Neural crest cell (in vitro differentiated cells): ENCODE measurements at places on chromosomes 5 and 9. TPM values are rescaled to one million over a fixed set of nuclear protein-coding genes. Genes with fewer than 3 reads are reported as not detected.

C9orf50 gene
- 0.26 and 0.27 TPM in 2 replicates for total RNA-seq

ADAMTSL2 gene
- 0.16 and 0.20 TPM in 2 replicates for total RNA-seq

SLC45A2 gene
- total RNA-seq: 0.36 and 1.3 TPM in 2 replicates

IFNA4 gene
- not detected in 2 replicates for total RNA-seq

PHYHD1 gene
- 3.9 and 5.0 TPM in 2 replicates for total RNA-seq

OR13C2 gene
- not detected in 2 replicates for total RNA-seq

ECSCR gene
- total RNA-seq: not detected in 2 replicates

KCNV2 gene
- not detected in 2 replicates for total RNA-seq

PCDHGB5 gene
- total RNA-seq: 0.91 and 1.5 TPM in 2 replicates

C6 gene
- total RNA-seq: not detected in 2 replicates

FOXD4 gene
- total RNA-seq: 0.36 and 0.77 TPM in 2 replicates

TAS2R1 gene
- not detected in 2 replicates for total RNA-seq

ZNF608 gene
- 106 and 107 TPM in 2 replicates for total RNA-seq

SLC46A2 gene
- total RNA-seq: not detected in 2 replicates

FYB1 gene
- not detected in 2 replicates for total RNA-seq

ACTBL2 gene
- not detected in 2 replicates for total RNA-seq

CNTNAP3 gene
- total RNA-seq: 5.4 and 6.0 TPM in 2 replicates

TAF1L gene
- total RNA-seq: not detected in 2 replicates

PHF24 gene
- total RNA-seq: 0.63 and 1.2 TPM in 2 replicates

FBP2 gene
- total RNA-seq: not detected in 2 replicates
